ENCODE measurements at places on chromosomes 4 and X.

DNA sequence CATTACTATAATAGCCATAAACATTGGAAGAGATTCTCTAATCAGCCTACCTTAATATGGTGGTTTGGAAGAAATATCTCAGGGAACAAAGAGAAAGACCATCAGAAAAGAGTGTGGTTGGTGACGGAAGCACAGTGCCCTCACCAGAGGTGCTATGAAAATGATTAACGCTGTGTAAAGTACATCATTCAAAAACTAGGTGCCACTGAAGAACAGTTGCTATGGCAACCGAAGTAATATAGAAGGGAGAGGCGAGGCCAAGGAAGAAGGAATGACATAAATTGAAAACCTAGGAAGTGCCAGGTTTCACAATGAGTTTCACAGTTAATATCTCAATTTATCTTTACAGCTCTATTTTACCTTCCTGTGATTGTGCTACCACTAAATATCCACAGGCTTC is 57.0 kb upstream of the ARSJ start:
- no peak for DNase-seq

GRCh38 chr4:60897415-60897814 is 302.7 kb upstream of the ADGRL3 start:
- DNase-seq, result no peak

DNA sequence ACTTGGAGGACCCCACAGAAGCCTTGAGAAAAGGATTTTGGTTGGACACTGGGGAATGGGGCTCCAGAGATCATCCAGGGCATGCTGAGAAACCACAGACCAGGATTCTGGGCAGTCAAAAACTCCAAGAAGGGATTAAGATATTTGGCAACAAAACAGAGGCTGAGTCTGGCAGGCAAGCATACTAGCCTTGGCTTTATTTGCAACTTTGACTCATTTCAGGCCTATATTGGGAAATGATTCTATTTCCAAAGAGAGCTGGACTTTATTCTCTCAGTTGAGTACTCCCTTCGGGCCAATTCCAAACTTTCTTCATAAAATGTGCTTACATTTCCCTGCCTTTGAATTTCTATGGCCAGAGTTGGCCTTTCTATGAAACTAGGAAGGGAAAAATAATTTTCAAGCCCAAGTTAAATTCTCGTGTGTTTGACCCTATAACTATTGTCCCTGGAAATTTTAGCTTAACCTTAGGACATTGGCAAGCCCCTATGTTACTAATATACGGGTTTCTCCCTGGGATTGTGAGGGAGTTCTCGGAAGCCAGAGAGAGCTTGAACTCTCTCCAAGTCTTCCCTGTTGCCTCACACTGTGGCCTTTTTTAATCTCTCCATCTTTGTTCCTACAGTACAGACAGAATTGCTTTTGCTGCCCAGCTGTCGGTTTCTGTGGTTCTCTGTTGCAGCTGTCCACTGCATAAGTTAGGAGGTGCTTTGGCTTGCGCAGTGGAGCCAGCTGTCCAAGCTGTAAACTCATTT is 112.6 kb upstream of the FAM9A start:
- peak; percentile 13 for DNase-seq

GRCh38 chrX:108419401-108419800 is 18.8 kb downstream of the COL4A6 start:
- no peak for DNase-seq

DNA sequence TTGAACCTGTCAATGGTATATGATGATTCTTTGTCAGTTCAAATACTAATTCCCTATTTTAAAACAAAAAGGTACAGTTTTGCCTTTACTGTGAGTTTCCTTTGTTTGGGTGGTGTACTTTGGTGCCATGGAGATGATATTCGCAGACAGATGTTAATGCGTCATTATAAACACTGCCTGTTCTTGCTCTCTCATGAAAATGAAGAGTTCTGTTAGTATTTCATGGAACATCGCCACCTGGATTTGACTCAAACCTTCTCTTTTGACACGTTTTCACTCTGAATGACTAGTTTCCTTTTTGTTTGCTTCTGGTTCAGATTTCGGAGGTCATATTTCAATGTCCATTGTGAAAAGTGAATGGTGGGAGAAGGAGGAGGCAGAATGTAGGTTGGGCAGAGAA is 6.9 kb upstream of the CTSO start:
- DNase-seq, result no peak
